ENCODE measurements at places on chromosomes 5 and 9.
A peak's percentile ranks its signal among the peaks of the same experiment; 100 is the strongest.

- peak; percentile 74 for DNase-seq
Observed at GRCh38 chr5:63963080-63963735, 963 bp upstream of the HTR1A start.

DNA sequence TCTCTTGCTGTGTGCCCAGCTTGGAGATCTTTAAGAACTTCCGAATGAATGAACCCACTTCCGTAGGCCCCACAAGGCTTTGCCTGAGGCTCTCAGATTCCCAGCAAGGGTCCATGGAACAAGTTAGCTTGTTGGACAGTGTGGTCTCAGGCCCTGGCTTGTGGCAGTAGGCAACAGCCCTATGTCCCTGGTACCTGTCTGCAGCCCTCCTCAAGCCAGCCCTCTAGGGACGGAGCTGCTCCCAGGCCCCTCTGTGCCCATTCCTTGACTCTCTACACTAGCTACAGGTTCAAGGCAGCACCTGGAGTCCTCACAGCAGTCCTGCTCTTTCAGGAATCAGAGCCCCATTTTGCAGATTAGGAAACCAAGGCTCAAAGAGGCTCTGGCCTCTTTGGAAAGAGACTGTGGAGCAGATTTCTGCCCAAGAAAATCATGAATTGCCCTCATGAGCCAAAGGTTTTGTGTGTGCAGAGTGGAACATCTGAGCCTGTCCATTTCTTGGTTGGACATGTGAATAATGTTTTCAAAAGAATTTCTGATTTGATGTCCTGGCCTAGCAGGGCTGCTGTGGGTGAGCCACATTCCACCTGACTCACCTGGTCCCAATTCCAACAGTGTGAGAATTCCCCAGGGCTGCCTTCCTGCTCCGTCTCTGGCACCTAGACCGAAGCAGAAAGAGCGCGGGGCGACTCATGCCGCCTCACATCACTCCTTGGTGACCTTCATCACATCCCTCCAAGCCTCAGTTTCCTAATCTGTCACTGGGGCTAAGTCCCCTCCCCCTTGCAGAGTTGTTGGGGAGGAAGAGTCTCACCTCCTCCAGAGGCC lies 131.7 kb downstream of the BARX1 start:
- peak; percentile 2 for DNase-seq

DNA sequence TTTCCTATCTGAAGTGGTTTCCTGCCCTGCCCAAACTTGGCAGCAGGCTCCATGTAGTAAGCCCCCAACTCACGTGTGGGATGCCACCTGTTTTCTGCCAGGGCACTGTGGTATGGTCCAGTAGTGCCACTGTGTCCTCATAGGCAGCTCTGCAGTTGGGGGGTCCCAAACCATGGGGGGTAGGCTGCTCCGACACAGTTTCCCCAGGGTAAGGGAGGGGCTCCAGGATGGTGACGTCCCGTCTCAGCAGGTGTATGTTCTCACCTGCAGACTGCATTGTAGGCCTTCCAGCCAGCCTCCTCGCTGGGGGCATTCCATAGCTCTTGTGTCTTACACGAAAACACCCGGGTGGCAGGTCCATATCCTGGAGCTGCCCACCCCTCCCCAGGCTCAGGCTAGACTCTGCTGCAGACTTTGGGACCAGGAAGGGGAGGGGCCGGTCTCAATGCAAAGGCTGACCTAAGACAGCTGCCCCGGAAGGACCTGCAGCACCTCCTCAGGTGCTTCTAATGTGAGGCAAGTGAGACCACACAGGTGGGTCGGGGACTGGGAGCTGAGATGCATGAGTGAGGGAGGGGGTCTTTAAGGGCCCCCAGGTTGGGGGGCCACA lies 330.5 kb upstream of the IRX4 start:
- no peak for DNase-seq

- DNase-seq, result no peak
Observed at GRCh38 chr5:148436029-148436428, 52.3 kb downstream of the FBXO38 start.

DNA sequence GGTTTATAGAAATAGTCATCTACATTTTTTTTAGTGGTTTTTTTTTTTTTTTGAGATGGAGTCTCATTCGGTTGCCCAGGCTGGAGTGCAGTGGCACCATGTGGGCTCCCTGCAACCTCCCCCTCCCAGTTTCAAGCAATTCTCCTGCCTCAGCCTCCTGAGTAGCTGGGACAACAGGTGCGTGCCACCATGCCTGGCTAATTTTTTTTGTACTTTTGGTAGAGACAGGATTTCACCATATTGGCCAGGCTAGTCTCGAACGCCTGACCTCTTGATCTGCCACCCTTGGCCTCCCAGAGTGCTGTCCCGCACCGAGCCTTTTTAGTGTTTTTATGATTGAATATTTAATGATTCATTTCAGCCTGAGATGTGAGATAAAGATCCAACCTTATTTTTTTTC lies 27.3 kb downstream of the ANKRD33B start:
- DNase-seq, result no peak

DNA sequence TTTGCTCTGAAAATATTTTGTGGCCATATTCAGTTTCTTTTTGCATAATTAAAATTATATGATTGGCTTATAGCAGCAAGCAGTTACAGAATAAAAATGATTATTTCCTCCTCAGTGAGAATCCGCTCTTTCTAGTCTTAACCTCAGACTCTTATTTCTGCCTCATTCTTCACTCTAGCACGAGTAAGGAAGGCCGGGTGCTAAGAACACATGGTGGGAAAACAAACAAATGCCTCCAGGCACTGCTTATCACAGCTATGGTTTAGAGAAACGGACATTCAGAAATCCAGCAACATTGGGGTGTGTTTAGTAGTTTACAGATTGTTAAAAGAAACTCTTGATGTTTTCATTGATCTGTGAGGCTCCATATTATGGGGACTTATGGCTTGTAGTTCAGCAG lies 168.7 kb downstream of the KDM4C start:
- no peak for DNase-seq

- no peak for DNase-seq
Observed at GRCh38 chr5:66829826-66830225, 233.6 kb downstream of the MAST4 start.

DNA sequence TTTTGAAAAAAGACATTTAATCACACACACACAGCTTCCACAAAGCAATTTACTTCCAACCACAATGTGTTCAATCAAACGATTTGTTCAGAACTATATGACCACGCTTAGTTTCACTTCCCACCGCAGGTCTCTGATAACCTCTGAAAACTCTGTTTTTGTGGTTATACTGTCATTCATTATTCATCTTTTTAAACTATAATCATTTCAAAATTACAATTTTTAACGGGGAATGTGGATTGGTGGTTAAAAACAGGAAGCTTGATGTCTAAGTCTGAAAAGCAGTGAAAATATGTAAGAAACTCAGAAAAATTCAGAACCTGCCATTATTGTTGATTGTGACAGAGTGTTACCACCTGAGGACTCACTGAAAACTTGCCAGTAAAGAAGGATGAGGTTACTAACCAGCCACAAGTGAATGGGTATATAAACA lies 12.7 kb upstream of the TMEM174 start:
- DNase-seq, result no peak

- no peak for DNase-seq
Observed at GRCh38 chr5:172550996-172551395, 90.1 kb upstream of the NEURL1B start.
